Stimulated activated CD4-positive, alpha-beta T cell treated with anti-CD3 and anti-CD28 coated beads, TNF-alpha, amount 100 ng/mL, for 48 hours (primary cell): ENCODE measurements at places on chromosomes 3 and 15.
A peak's percentile ranks its signal among the peaks of the same experiment; 100 is the strongest.

GRCh38 chr3:195537995-195538394, 5.1 kb downstream of the PPP1R2 start:
- DNase-seq: peak; percentile 46

GRCh38 chr3:169112153-169112892, 551.2 kb downstream of the MECOM start:
- DNase-seq: no peak

DNA sequence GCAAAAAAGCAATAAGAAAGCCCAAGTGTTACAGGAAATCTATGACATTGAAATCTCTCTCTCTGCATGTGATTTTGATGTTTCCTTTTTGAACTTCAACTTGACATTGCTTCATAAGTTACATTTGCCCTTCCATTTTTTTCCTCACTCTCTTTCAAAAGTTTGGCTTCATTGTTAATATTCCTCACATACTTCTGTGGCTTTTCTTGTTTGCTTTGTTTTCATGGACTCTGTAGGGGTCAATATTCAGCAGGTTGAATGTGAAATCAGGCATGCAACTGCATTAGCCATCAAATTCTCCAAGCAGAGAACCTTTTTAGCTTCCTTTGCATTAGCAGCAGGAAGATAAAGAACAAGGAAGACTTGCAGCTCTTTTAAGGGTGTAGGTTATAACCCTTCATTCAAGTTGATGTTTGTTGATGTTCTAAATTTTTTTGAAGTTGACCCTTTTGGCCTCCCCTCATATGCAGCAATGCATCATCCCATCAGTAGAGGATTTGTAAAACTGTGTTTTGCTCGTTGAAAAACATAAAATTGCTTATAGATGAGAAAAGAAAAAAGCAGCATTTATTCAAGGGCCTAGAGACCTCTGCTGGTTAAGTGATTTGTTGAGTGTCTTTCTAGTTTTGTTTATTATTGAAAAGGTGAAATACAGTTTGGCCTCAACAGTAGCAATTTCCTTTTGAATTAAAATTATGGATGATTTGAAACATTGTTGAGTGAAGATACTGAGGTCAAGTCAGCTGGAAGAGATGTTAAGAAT, 211.4 kb downstream of the IL5RA start:
- no peak for DNase-seq

- DNase-seq: no peak
Measured at GRCh38 chr15:45744236-45744589, 109.4 kb downstream of the SQOR start.
